Activated CD4-positive, CD25-positive, alpha-beta regulatory T cell treated with anti-CD3 and anti-CD28 coated beads, Interleukin-2, amount 50 U/mL, for 24 hours (primary cell): ENCODE measurements at places on chromosomes 5 and 9.

DNA sequence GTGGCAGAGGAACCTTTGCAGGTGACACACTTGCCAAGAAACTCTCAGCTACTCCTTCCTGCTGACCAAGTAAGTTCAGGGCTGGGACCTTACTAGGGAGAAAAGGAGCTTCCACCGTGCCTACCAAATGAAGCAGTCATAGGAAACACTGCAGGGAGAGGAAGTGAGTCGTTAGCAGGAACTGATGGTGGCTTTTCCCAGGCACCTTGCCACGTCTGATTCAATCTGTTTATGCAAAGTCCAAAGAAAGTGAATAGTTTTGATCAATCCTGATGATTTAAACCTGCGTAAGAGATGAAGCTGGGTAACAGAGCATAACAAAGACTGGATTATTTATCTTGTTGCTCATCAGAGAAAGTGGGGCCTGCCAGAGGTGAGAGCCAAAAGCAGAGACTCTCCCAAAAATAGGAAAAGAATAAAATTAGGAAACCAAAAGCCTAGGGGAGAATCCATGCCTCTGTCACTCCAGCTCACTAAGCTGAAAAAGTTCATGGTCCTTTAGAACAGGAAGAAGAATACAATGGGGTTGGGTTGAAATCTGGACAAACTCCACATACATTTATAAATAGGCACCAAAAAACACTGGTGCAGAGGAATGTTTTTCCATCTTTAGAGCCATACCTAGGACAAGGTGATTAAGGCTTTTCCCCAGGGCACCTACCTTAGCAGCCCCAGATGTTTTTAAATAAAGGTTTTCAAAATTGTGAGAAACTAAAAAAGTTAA is 9.3 kb upstream of the PFDN1 start:
- ATAC-seq: no peak

DNA sequence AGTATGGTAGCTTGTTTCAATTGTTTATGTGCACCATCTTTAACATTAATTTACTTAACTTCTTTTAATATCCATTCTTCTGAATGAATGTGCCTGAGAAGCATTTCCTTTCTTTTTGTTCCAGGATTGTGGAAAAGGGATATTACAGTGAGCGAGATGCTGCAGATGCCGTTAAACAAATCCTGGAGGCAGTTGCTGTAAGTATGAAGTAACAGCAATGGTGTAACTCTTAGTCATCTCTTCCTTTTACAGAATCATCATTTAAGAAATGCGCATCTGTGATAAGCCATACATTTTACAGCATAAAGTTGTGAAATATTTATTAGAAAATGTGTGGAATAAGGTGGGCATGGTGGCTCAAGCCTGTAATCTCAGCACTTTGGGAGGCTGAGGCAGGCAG is 117.7 kb downstream of the STARD4 start:
- no peak for ATAC-seq

- ATAC-seq: peak; percentile 48
These were observed 47.7 kb downstream of the UGCG start for GRCh38 chr9:111944241-111944866.

- ATAC-seq: no peak
These were observed 174.6 kb upstream of the PANK3 start for GRCh38 chr5:168753691-168754254.

- ATAC-seq: no peak
These were observed 17.8 kb downstream of the MED10 start for GRCh38 chr5:6360323-6361072.

GRCh38 chr5:111469903-111470302 is 42.4 kb downstream of the STARD4 start:
- ATAC-seq: no peak

- no peak for ATAC-seq
These were observed 37.8 kb downstream of the OTULIN start for GRCh38 chr5:14702238-14702839.

- ATAC-seq: no peak
These were observed 271.6 kb upstream of the MAP3K1 start for GRCh38 chr5:56543441-56544388.
